Left forelimb (tissue), 1 donor: ENCODE measurements at places on chromosomes 6 and 20.

DNA sequence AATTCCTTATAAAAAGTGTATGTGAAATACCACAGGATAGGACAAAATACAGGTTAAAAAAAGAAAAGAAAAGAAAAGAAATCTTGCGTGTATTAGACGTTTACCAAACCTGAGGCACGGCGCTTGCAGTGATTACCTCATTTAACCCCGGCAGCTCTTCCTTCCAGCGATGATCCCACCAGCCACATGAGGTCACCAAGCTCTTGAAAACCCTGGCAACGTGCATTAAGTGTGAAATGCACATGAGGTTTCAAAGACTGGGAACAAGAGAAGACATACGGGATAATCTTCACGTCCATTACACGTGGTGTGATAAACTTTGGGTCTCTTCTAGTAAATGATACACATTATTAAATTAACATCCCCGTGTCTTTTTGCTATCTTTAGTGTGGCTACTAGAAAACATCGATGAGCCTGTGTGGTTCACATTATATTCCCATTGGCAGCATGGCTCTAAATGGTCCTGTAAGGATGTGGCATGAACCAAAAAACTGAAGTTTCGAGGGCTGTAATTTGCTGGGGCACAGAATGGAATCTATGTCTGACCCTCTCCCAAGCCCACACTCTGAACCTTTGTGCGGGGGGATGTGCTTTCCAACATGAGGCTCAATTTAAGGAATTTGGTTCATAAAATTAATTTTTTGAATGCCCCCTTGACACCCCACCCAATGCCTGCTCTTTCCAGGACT is 59.2 kb upstream of the THBS2 start:
- no peak for DNase-seq

DNA sequence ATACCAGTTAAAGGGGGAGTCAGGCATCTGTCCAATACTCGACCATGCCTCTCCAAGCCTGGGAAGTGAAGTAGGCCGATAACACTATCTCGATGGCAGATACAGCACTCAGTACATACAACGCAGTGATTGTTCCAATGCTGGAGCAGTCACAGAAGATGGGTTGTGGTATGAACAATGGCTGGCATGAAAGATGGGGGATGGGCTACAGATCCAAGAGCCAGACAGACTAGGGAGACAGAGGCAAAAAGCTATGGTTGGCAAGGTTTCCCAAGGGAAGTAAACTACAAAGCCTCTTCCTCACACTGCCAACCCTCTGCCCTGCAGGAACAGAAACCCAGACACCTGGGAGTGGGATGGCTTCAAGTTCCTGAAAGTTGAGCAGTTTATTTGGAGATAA is 19.2 kb downstream of the FKBP1A start:
- DNase-seq, result no peak

DNA sequence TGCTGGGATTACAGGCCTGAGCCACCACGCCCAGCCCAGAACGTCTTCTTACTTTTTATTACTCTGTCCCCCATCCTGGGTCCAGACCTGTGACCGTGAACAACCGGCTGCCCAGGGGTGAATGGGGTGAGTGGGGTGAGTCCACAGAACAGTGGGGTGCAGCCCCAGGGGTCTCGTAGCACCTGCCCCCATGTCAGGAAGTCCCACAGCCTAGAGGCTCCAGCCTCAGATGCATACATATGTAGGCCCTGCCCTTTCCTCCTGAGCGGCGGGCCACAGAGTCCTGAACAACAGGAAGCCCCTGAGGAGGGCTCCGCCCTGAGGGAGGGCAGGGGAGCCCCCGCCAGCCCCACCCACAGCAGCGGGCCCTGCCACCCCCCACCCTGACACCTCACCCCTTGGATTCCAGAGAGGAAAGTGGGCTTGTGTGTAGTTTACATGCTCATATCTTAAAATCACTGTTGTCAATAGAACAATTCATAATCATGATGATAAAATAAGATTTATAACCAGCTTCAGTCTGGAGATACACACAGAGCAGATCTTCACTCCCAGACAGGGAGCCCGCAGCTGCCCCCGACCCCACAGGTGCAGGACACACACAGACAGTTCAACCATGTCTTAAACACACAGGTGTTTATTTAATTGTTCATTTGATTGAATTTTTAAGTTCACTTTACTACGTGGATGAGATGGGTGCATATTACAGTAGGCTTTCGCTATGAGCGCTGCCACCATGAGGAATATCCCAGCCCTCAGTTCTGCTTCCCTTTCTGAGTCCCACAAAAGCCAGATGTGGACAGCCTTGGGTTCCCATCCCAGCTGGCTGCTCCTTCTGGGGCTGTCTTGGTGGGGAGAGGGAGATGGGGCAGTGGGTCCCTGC is 12.4 kb upstream of the GMEB2 start:
- no peak for DNase-seq

DNA sequence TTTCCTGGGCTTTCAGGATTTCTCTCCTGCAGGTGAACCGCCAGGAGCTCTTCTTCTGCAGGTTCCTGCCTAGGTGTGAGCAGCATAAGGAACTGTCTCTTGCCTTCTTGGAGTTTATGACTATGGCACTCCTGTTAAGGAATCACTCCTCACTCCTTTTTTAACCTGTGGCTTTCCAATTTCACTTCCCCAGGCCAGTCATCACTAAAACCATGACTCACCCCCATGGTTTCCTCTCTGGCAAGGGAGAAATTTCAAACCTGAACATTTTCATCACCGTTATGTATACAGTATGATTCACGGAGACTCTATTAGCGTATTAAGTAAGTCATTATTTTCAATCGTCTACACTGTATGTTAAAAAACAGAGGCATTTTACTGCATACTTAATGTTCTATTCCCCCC is 78.2 kb upstream of the ARID1B start:
- no peak for DNase-seq

DNA sequence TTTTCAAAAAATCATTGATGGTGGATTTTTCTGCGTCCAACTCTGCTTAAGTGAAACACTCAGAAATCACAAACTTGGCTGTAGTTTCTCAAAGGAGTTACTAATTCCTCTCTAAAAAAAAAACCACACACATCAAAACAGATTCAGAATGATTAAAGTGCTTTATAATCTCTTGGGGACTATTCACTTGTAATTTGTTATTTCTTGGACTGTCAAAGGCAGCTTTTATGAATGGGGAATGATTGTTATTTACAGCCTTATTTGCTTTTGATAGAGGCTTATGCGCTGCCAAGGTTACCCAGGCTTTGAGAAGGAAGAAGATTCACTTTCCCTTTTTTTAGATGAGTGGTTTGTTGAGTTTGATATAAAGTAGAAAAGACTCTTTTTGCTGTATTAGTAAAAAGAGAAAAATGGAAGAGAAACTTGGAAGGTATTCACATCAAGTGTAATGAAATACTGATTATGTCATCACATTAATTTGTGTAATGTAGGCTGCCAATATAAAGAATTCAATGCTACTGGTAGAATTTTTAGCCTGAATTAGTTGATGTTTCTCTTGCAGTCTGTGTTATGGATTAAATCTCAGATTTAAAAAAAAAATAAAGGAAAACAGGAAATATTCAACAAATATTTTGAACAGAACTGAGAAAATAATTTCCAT is 381.0 kb upstream of the SASH1 start:
- no peak for DNase-seq

GRCh38 chr6:108169464-108170331 is 3.9 kb downstream of the NR2E1 start:
- no peak for DNase-seq

GRCh38 chr6:152554851-152555250 is 82.3 kb downstream of the SYNE1 start:
- DNase-seq, result no peak

GRCh38 chr6:1482381-1483166 is 93.2 kb downstream of the FOXF2 start:
- no peak for DNase-seq

DNA sequence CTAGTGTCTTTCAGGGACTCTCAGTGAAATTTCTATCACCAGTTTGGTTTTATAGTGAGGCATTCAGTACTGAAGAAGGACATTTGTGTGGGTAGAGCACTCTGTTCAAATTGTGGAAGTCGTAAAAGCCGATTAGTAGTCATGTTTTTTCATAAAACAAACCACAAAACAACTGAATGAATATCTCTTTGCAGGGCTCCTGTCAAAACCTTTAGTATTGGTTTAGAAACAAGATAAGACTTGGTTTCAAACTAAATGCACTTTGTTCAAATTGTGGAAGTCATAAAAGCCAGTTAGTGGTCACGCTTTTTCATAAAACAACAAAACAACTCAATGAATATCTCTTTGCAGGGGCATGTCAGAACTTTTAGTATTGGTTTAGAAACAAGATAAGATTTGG is 23.8 kb downstream of the ADGRF4 start:
- DNase-seq, result no peak

GRCh38 chr20:16293590-16293989 is 279.7 kb downstream of the KIF16B start:
- no peak for DNase-seq

GRCh38 chr20:53493311-53493857 is 100.3 kb downstream of the ZNF217 start:
- no peak for DNase-seq

- DNase-seq, result no peak
These were observed 21.3 kb upstream of the TMEM14A start for GRCh38 chr6:52649536-52650160.

DNA sequence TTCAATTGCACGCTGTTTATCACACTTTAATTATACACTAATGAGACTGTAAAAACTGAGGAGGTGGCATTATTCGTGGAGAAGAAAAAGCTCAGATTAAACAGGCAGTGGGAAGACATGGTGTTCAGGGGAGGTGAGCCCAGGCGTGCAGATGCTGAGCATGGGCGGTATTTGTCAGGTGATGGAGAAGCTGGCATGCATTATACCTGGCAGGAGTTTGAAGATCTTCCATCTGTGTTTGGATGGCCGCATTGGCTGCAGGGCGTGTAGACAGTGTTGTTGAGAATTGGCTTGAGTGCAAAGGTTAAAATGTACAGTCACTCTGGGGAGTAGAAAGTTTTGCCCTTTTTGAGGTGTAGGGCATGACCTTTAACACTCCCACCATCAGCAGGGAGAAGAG is 213.8 kb downstream of the ERMARD start:
- DNase-seq, result no peak

GRCh38 chr6:167479901-167480648 is 155.2 kb downstream of the TTLL2 start:
- DNase-seq, result no peak

DNA sequence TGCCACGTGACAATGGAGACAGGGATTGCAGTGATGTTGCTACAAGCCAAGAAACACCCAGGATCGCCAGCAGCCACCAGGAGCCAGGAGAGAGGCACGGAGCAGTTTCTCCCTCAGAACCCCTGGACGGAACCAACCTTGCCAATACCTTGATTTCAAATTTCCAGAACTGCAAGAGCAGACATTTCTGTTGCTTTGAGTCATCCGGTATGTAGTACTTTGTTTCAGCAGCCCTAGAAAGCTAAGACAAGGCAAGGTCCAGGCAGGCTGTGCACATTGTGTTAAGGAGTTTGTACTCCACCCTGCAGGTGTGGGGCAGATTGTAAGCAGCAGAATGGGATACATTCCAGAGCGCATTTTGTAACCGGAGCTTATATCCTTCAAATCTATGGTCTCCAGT is 48.3 kb downstream of the TRERF1 start:
- no peak for DNase-seq

DNA sequence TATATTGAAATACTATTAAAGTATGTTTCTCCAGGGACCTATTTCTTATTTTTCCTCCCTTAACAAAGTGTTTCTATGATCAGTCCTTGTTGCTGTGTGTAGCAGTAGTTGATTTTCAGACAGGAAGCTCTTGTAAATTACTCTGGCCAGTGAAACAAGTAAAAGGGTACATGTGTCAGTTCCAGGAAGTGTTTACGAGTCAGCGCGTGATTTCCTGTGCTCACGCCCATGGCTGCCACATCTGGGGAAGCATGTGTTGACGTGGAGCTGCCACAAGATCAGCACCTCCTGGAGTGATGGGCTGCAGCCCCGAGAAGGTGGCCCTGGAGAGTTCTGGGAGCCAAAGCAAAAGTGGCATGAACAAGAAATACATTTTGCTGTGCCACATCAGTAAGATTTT is 38.6 kb upstream of the GGTLC1 start:
- DNase-seq, result no peak

DNA sequence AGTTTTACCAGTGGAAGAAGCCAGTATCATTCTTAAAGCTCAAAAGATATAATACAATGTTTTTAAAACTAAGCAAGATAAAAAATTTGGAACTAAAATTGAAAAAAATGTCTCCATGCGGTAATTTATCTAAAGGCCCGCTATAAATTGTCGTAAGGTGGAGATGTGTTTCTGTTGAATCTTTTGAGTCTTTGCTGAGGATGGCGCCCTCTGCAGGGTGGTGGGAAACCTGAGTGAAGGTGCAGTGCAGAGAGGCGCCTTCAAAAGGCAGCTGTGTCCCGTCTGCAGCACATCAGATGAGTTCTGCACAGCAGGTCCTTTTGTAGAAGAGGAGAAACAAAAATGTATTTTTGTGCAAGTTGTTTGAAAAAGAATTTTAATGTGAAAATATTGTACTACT is 29.4 kb upstream of the KIF25 start:
- DNase-seq, result no peak

DNA sequence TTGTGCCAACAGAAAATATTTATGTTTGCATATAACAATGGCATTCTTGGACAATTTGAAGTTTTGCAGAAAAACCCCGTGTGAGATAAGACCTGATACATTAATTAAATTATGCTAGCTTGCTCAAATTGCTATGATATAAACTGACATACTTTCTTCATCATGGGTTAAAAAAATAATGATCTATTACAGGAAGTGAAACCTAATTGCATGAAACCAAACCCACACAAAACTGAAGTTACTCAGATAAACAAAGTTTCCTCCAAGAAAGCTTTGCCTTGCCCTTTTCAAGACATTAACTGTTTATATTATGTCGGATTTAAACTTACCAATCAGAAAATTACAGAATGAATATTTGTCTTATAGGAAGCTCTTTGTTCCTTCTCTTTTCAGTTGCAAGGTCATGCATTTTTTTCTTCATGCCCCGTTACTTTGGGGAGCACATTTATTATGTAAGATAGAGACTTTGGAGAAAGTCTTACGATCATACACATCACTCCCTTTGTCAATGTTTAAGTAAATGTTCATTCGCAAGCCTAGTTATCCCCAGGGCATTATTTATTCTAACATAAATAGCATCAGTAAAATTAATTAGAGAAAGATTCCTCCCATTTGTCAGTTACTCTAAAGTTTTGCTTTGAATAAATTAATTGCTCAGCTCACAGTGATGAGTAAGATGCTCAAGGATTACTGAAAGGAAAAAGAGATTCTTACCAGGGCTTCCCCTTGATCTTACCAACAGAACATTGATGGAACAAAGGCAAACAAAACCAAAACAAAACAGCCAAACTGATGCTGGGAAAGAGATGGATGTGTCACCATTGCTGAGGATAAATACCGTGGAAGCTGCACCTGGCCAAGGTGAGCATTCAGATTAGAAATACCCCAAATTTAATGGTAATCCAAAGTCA is 14.8 kb upstream of the TMEM244 start:
- no peak for DNase-seq

GRCh38 chr6:193773-194310 is 98.4 kb upstream of the DUSP22 start:
- DNase-seq, result no peak

DNA sequence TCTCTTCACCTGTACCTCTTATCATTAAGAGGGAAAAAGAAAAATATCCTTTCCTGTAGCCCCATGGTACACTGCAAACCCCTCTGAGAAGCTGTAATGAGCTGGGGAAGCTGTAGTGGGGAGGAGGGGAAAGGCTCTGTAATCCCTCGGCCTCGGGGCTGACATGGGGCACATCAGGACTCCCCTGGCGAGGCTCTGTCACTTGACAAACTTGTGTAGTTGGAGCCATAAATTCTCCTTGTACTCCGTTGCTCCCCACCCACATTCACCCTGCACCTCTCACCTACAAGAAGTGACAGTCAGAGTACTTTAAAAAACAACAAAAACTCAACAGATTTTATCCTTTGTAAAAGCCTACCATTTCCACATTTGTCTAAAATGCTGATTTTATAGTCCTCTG is 475.7 kb upstream of the AGPAT4 start:
- DNase-seq, result no peak
